ENCODE measurements at places on chromosomes 1 and 21.

DNA sequence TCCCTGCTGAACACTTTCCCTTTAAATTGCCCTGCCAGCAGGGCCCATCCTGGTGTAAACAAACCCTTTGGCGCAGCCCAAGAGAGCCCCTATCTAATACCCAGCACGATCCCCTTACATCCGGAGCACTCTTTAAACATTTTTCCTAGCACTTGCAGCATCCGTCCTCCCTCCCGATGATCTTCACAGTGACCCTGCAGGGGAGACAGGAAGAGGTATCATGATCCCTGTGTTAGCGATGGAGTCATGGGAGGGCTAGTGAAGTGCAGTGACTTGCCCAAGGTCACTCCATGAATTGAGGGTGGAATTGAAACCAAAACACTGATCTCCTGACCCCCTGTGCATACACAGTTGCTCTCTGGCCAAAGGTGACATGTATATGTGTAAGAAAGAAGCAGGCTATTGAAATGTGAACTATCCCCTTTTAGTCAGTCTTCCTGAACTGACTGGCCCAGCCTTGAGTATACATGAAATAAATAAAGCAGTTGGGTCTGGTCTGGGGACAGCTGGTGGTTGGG is 9.8 kb upstream of the KCNQ4 start:
- DNase-seq, result no peak

DNA sequence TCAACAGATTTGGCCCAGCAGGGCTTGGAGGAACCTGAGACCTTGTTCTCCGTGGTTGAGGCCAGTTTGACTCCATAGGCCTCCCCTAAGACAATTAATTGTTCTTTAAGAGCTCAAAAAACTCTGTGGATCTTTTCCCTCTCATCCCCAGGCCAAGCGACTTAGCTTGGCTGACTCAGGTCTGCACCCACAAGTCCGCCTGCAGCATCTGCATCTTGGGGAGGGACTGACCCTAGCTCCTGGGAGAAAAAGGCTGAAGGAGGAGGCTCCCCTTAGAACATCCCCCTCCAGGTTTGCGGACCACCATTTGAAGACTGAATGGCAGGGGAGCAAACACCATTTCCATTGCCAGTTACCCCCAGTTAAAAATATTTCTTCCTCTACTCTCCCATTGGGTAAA is 1.5 kb upstream of the HES2 start:
- DNase-seq, result no peak

- DNase-seq, result no peak
Observed at GRCh38 chr1:209670441-209671082, 4.7 kb upstream of the G0S2 start.

GRCh38 chr1:77632216-77632615 is 50.2 kb downstream of the ZZZ3 start:
- no peak for DNase-seq

DNA sequence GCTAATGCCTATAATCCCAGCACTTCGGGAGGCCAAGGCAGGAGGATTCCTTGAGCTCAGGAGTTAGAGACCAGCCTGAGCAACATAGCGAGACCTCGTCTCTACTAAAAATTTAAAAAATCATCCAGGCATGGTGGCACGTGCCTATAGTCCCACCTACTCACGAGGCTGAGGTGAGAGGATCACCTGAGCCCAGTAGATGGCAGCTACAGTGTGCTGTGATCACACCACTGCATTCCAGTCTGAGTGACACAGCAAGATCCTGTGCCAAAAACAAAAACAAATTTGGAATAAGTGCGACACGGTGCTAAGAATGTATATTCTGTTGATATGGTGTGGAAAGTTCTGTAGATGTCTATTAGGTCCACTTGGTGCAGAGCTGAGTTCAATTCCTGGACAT is 15.1 kb downstream of the USP33 start:
- DNase-seq, result no peak

- peak; percentile 45 for DNase-seq
Observed at GRCh38 chr21:44337941-44338895, 972 bp downstream of the CFAP410 start.

DNA sequence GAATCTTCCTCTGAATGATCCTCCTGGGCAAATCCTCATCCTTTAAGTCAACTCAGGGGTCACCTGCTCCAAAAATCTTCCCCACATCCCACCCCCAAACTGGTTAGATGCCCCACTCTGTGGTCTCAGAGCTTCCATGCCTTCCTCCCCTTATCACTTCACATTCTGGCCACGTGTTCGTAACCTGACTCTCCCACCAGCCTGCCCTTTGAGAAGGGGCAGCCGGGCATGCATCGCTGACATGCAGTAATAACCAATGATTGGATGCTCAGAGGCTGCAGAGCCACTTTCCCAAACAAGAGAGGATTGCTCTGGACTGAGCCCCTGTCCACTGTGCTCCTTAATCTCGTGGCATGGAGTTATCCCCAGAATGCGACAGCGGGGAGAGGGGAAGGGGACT is 7.0 kb downstream of the LELP1 start:
- DNase-seq, result no peak

GRCh38 chr1:200753650-200754198 is 15.0 kb downstream of the CAMSAP2 start:
- DNase-seq, result no peak

DNA sequence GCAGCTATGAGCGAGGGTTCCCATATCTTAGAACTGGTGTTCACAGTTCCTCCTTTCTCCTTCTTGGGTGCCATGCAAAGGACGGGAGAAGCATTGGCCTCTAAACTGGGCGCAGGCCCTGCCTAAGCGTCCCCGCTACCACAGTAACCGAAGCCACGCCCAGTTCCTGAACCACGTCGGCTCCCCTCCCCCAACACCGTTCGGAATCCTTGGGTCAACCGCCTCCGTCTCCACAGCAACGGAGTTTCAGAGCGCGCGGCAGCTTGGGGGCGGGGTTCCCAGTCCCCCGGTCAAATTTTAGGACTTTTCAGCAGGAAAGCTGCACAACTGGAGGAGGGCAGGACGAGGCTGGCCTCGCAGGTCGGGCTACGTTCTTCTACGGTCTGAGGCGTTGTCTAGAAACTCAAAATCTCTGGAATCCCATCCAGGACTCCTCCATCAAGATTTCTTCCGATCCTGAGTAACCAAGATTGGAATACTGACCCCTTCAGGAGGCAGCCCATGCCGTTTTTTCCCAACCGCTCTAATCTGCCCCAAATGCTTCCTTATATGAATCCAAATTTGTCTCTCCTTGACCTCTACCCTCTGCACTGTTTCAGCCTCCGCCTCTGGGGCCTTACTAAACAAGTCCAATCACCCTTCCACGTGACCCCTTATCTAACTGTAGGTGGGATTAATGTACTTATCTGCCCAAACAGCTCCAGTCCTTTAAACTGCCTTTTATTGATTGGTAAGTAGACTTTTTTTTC is at the start of gene SPAG17:
TSS of gene SPAG17 (minus strand) at position 145 of the 749 bp plus-strand sequence. CDS start at position 74, 71 bp downstream.
- no peak for DNase-seq

GRCh38 chr1:35555601-35556477 is 1.4 kb downstream of the KIAA0319L start:
- DNase-seq, result no peak

DNA sequence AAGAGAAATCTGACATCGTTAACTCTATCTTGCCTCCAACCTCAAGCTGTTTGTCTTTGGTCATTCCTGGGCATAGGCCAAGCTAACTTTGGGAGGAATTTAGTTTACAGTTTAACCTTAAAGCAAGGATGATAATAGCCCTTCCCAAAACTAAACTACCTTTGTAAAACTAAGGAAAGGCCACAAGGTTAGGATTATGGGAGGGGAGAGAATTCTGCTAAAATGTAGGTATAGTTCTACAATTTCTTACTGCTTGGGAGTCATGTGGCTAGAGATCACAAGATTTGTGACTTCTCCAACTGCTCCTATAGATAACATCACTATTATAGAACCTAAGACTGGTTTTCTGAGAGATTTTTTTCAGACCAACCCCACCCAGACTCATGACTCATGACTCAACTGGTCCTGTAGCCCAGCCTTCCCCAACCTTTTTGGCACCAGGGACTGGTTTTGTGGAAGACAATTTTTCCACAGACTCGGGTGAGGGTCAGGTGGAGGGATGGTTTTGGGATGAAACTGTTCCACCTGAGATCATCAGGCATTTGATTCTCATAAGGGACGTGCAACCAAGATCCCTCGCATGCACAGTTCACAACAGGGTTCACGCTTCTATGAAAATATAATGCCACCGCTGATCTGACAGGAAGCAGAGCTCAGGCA is 70.7 kb upstream of the MUTYH start:
- no peak for DNase-seq

DNA sequence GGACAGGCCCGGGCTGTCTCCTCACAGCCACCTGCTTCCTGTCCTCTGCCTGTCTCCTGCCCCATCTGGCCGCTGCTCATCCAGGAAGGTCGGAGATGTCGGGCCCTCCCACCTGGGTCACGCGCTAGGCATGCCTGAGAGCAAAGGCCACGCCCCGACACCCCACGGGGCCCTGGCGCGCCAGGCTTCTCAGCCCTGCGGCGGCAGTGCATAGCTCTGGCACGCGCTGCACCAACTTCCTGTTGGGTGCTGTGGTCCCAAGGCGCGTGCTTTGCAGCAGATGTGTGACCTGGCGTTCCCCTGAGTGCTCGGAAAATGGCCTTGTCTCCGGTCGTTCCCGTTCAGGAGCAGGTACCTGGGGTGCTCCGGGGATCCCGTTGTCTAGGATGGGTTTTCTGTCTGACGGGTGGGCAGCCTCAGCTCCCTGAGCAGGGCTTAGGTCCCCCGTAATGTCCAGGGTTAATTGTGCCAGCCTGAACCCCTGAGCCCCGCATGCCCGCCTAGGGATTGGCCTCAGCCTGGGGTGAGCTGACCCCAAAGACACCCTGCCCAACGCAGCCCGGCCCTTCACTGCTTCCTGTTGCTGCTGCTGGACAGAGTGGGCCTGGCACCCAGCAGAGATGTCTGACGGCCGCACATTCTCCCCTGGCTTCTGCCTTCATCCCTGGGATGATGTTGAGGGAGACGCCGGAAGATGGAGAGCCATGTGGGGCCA is 19.4 kb upstream of the KCNAB2 start:
- DNase-seq, result peak; percentile 93

DNA sequence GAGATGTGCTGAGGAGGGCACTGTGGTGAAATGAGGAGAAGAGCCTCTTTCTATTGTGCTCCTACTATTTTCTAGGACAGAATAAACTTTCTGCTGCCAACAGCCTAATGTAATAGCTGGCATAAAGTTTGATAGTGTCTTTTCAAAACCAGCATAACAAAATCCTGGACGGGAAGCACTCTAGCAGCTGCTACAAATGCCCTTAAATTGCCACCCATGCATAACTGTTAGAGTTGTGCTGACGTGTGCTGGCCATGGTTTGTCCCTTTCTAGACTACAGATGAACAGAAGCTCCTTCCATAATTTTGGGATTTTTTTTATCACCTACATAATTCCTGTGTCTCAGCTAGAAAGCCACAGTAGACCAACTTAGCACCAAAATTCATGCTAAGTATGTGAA is 88.5 kb upstream of the DEPDC1 start:
- no peak for DNase-seq

DNA sequence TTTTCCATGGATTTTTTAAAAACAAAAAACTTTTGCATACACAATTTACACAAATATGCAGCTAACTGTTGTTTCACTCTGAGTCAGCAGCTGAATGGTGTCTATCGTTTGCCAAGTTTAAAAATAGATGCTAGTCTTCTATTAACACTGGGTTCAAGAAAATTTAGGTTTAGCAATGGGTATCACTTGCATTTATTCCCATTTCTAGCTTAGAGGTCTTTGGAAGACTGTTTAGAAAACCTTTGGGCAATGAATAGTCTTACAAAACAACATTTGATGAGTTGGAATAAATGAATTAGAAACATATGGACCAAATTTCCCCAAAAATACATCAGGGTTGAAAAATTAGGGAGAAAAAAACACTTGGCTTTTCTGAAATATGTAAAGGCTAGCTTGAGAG is 165.8 kb downstream of the LYPLAL1 start:
- DNase-seq, result no peak

Measured in central memory CD4-positive, alpha-beta T cell (primary cell).